ENCODE measurements at places on chromosomes 6 and 20. TPM values are rescaled to one million over a fixed set of nuclear protein-coding genes. Genes with fewer than 3 reads are reported as not detected.

The EYA2 gene
- total RNA-seq = 1.9 TPM

The SLC17A3 gene
- not detected for total RNA-seq

The TCP11 gene
- total RNA-seq = not detected

DNA sequence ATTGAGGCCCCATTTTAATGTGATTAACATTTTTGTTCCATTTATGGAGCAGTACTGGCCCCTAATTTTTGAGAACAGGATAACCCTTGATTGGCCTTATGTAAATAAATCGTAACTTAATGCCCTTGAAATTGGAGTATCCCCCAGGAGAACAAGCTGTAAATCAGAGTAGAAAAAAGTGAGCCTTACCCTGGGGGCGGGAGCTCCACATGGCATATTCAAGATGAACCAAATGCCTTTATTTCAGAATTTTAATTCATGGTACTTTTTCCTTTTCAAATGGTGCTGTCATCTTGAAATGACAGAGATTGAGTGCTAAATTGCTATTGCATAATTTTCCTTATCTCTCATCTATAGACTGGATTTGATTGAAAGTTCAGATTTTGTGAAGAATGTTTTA, 809.5 kb upstream of the FLRT3 start:
- no peak for DNase-seq

- DNase-seq = no peak
Measured at GRCh38 chr20:62466806-62467537, 8.8 kb downstream of the GATA5 start.

DNA sequence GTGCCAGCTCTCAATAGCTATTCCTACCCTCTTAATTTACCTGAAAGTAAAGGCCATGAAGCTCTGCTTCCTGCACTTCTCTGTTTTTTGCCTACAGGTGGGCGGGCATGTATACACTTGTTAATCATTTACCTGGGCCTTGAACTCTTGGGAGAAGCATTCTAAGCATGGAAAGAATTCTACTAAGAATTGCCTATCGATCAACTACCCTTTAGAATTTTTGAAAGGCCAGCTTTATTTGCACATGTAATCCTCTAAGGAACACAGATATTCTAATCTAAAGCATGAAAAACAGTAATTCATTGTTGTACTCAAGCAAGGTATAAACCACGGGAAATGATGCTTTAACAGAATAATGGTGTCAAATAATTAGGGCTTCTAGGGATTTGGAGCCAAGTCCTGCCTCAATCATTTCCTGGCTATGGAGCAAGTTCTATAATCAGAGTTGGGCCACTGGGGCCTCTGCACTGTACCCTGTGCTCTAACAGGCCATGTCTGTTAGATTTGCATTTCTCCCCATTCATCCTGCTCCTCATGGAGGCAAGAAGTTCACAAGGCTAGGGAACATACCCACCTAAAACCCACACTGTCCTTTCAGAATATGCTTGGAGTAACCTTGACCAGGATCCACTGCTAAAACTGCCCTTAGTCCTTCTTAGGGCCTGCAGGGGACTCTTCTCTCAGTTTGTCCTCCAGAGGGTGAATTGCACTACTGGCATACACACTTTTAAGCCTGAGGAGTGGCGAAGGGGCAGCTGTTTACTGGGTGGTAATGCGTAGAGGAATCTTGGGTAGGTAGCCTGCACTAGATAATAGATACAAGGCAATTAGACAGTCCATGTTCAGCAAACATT, 276.4 kb upstream of the JAG1 start:
- no peak for DNase-seq

DNA sequence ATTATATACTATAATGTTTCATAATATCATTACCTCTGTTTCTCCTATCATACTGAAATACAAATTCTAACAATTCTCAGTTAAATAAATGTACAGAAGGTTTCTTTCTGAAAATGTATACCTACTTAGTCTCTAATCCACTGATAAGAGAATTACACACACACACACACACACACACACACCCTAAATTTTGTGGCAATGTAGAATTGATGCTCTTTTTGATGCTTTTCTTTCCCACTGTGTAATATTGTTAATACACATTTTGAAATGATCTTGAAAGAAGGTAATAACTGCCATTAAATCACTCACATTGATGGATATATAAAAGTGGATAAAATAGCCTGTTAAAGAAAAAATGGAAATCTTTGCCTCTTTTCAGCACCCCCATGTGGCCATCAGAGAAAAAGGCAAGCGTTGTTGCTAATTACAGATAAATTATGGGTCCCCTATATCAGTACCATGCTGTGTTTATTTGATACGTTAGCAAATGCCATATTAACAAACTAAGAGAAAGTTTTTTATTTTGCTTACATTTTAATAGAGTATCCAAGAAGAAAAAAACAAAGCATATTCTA, 76.6 kb upstream of the VGLL2 start:
- DNase-seq = no peak

The POU5F1 gene
- total RNA-seq = 1.1 TPM

GRCh38 chr6:126792340-126793085, 326.0 kb upstream of the RSPO3 start:
- no peak for DNase-seq

The KCNK15 gene
- 7.4 TPM for total RNA-seq

The RAET1E gene
- 1.8 TPM for total RNA-seq

DNA sequence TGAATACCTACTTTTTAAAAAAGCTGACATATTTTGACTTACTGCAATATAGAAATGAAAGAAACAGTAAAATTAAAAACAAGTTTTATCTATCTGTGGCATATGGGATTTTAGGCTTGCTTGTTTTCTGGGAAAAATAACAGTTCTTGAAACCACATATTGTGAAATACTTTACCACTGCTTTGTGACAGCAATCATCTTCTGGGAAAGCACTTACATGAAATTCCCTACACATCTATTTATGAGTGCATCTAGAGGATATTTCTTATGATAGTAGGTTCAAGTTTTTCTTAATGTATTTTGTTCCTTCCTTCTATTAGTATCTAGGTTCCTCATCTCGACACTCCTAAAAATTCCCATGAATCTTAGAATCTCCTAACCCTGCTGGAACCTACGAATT, 75.2 kb downstream of the STXBP5 start:
- no peak for DNase-seq

- no peak for DNase-seq
Measured at GRCh38 chr20:56778765-56779195, 149.7 kb downstream of the TFAP2C start.

The GLP1R gene
- not detected for total RNA-seq

The MPIG6B gene
- total RNA-seq = not detected

Measured in Panc1 (cell line).